ENCODE measurements at places on chromosomes 16 and 17.

- DNase-seq: no peak
These were observed 9.8 kb upstream of the MED9 start for GRCh38 chr17:17467016-17467415.

GRCh38 chr17:59362811-59363205 lies 31.4 kb downstream of the YPEL2 start:
- no peak for DNase-seq

DNA sequence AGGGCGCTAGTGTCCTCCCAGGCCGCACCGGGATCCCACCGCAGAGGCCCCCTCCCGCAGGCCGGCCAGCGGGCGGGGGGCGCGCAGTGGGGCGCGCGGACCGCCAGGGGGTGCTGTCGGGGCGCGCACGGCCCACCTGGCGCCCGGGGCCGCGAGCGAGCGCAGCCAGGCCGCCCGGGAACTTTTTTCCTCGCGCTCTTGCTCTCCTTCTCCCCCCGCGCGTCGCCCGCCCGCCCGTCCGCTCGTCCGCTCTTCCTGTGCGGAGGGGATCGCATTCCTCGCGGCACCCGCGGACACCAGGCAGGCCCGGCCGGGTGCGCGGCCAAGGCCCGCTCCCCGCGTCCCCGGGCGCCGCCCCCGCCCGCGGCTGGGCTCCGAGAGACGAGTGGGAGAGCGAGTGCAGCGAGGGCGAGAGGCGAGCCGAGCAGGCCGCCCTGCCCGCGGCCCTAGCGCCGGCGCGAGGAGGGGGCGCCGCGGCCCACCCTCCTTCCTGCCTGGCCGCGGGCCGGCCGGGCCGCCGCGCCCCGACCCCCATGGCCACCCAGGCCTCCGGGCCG lies at the start of gene RAI1:
Gene RAI1, plus strand, starts transcription at position 272 of the 557 bp plus-strand sequence. CDS start 111,491 bp downstream, outside the sequence.
- peak; percentile 92 for DNase-seq

GRCh38 chr16:70694868-70695218 lies 9.0 kb upstream of the MTSS2 start:
- no peak for DNase-seq

DNA sequence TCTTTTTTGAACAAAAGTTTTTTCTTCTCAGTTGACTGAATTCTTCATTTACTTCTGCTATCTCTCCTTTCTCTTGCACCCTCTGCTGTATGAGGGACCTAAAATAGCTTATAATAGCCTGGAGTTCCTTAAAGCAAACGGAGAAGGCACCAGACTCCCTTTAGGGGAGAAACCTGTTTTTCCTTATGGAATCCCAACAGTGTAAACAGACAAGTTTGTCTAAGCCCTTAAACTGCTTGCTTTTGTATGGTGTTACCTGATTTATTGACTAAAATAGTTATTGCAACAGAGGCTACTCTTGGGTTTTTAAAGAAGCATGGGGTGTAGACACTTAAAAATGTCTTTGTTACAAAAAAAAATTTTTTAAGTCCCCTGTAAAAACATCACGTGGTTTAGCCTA lies 12.9 kb upstream of the TRIM25 start:
- no peak for DNase-seq

- DNase-seq: no peak
These were observed 198.5 kb upstream of the HS3ST4 start for GRCh38 chr16:25493136-25493811.

DNA sequence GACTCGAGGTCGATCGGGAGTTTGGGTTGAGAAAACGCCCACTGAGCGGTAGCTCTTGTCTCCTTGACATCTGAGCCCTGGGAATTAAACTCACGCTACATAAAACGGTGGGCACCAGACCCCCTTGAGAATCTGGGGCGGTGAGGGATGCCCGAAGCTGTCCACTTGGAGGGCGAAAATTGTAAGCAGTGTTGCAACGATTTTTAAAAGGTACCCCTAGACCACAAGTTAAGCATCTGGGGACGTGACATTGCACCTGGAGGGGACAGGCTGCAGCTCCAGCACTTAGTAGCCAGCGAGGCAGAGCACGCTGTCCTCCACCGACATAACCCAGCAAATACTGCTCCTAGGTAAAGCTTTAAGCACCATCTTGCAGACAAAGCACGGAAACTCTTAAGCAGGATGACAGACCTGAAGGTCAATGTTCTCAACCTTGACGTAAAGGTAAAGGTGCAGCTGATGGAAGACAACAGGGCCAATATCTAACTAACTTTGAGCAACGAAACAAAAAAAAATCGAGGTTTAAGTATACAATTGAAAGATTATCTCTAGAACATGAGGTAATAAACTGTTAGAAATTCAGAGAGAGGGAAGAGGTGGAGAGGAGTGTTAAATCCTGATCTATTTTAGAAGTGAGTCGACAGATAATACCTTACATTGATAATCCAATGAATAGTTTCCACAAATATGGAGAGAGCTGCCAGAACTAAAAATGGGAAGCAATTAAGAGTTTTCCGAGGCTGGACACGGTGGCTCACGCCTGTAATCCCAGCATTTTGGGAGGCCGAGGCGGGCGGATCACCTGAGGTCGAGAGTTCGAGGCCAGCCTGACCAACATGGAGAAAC lies 921 bp upstream of the CDR2 start:
- DNase-seq: no peak

GRCh38 chr17:80122926-80123505 lies 21.6 kb downstream of the GAA start:
- no peak for DNase-seq

DNA sequence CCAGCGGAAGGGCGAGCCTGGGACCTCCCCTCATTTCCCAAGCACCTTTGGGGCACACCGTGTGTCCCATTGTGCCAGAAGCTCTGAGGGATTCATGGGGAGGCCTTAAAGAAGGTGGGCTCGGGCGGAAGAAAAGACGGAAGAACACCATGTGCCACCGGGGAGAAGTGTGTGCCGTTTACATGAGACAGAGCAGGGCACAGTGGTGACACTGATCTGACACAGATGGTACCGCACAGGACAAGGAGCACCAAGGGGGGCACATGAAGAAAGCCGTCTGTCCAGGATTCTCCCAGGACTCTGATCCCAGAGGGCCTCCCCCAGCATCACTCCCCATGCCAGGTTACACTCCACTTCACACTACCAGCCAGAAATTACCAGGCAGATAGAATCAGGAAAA lies 128.7 kb upstream of the CHMP6 start:
- DNase-seq: no peak

DNA sequence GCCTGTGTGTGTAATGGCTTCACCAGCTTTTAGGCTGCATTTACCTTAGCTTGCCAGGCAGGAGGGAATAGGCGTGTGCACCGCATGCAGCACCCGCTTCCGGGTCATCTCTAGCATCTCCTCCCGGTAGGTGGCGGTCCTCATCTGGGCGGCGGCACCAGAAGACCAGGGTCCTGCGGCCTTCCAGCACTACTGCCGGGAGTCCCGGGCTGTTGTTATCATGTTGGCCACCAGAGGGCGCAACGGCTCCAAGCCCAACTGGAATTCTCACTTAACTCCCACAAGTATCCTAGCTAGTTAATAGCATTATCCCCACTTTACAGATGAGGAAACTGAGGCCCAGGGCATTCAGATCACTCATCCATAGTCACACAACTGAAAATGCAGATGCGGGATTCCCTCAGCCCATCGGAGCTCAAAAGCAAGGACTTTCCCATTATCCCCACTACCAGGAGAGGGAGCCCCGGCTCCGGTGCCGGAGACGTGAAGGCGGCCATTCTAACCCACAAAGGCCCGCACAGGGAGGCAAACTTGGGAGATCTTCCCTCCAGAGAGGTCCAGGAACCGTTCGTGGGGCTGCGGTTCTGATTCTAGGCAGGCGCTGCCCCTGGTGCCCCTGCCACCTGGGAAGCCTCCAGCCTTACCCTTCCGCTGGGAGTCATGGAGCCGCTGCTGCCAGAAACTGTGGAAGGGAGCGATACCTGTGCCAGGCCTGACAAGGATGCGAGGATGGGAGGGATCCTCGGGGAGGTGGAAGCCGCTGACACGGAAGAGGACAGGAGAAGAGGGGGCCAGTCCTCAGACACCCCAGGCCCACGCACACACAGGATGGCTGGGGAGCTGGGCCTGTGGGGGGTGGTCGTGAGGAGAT lies 23.9 kb downstream of the LGALS9 start:
- peak; percentile 82 for DNase-seq

GRCh38 chr17:8755590-8756255 lies 2.6 kb downstream of the SPDYE4 start:
- DNase-seq: no peak

DNA sequence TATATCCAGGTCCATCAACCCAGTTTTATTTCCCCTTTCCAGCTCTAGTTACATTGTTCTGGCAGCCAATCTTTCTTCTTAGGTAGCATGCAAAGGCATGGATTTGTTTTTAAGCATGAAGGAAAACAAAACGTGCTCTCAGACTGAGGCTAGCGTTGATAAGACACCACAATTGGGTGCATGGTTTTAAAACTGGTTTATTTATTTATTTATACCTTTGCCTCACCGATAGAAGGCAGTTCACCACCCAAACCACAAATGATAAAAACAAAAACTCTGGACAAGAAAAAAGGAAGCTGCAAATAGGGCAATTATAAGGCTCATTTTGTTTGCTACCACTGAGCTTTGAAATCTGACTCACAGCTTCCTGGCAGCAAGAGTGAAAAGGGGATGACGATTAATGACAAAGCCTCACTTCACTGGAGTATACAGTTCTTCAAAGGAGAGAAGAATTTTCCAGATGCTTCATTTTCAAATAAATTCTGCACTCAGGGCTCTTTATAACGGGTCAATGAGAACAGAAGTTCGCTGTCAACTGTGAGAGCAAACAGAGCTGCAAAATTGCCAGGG lies 278.4 kb upstream of the IRX5 start:
- no peak for DNase-seq

- no peak for DNase-seq
These were observed 6.9 kb downstream of the MYH10 start for GRCh38 chr17:8623591-8623990.

GRCh38 chr17:48427598-48427997 lies 2.4 kb downstream of the SKAP1 start:
- DNase-seq: peak; percentile 77

- no peak for DNase-seq
These were observed 20.7 kb downstream of the GSG1L start for GRCh38 chr16:28042811-28043210.

- no peak for DNase-seq
These were observed 13.5 kb downstream of the GNAO1 start for GRCh38 chr16:56204816-56205215.

- DNase-seq: no peak
These were observed 491.0 kb upstream of the CDH5 start for GRCh38 chr16:65875381-65876055.

GRCh38 chr16:27945233-27945973 lies 118.1 kb downstream of the GSG1L start:
- no peak for DNase-seq

DNA sequence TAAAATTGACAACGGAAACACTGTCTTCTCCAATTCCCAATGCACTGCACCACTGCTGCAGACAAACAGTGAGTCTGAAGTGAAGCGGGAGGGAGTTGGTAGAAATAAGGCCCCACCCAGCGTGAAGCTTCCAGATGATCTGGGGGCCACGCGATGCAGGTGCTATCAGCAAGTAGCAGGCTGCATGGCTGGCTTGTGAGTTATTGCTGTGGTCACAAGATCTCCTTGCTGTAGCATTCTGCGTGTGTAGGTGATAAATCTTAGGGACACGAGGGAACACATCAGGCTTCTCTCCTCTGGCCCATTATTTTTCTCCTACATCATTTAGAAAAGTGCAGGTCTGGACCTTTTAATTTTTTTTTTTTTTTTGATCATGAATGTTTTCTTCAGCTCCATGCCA lies 407.6 kb downstream of the TMEM114 start:
- DNase-seq: no peak

- no peak for DNase-seq
These were observed 142.0 kb downstream of the CPPED1 start for GRCh38 chr16:12661656-12662172.

DNA sequence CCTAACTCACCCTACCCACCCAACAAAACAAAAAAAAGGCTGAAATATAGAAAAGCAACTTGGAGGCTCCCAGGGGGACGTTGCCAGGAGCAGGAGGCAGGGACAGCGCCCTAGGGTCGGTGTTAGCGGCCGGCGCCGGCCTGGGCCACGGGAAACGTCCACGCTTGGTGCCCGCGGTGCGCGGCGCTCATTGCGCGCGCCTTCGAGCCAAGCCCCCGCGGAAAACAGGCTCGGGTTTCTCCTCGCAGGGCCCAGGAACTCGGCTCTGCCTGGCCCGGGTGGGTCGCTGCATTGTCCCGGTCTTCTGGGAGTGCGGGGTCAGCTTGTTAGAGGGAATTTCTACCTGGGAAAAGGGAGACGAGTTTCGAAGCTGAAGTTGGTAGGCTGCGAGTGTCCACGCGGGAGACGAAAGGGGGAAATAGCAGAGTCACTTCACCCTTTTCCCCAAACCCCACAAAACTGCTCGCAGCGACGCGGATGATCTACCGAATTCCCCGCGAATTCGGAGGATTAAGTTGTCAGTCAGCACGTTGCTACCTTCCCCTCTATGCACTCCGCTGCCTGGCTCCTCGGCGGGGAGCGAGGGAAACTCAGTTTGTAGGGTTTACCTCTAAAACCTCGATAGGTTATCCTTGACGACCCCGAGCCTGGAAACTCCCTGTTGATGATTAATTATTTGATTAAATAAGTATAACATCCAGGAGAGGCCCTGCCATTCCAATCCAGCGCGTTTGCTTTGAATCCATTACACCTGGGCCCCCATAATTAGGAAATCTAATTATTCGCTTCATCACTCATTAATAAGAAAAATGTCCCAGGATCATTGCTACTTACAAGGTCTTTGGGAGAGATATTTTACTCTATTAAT lies 751 bp upstream of the FOXC2 start:
- no peak for DNase-seq

- DNase-seq: no peak
These were observed 6.3 kb upstream of the TBCD start for GRCh38 chr17:82745524-82745923.

DNA sequence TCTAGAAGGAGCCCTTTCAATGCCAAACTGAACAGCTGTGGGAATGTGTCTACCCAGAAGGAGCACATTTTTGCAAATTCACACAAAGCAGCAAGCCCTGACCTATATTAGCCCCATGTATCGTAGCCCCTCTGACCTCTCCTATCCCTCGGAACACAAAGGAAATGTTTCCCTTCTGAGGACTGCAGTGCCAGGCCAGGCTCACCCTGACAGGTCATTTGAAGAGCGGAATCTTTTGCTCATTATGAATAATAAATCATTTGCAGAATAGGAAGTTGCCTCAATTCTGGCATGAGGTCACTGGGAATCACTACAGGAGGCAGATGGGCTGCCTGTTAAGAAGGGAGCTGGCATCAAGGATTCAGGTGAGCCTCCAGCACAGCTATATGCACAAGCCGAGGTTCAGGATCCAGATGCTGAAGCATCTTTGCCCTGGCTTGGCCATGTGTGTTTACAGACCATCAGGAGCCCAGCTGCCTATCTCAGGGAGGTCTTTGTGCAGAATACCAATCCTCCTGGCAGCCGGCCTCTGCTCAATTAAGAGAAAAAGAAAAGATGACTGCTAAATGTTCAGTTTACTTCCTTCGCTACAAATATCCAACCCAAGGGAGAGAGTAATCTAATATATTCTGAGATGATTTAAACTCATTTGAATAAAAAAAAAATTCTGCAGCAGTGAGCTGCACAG lies 119.4 kb downstream of the USP31 start:
- DNase-seq: no peak
